Stimulated activated memory B cell treated with anti-CD40 and anti-IgM and Interleukin-4, amounts not matched to agents 10 μg/mL and 1 μg/mL and 100 μg/mL, for 72 hours (primary cell): ENCODE measurements at places on chromosomes 16 and 17.

- ATAC-seq, result no peak
Observed at GRCh38 chr16:65523283-65523944, 401.6 kb upstream of the CDH11 start.

- no peak for ATAC-seq
Observed at GRCh38 chr17:72426948-72427760, 306.3 kb downstream of the SOX9 start.

- no peak for ATAC-seq
Observed at GRCh38 chr17:82878527-82878926, 38.7 kb upstream of the ZNF750 start.

DNA sequence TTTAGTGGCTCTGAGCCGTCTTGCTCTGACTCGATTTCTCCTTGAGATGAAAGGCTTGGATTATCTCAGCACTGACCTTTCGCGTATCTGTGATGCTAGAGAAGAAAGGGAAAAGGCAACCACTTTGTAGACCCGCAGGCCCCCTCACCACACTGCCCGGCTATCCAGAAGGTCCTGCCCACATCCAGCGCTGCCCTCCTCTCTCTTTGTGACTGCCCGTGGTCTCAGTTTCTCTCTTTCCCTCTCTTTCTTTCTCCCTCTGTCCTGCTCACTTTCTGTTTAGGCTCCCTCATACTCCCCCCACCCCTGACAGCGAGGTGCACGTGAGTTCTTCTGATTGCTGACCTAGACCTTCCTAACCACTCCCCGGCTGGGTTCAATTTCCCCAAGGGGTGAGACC lies 12.8 kb upstream of the TBX21 start:
- ATAC-seq, result no peak

GRCh38 chr16:79369796-79370195 lies 230.7 kb downstream of the MAF start:
- ATAC-seq, result no peak

DNA sequence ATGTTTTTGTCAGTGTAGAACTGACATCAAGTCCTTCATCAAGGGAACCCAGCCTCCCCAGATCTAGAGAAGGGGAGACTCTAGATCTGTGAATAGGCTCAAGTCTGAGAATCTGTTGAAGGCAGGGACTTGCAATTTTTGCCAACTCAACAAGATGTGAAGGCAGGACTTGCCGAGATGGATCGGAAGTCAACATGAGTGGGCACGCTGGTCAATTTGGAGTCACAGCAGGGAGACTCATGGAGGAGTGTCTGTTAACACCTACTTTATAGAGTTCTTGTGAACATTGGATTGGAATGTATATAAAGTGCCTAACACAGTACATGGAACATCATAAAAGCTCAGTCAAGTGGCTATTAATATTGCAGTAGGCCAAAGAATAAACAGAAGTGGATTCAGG lies 10.0 kb downstream of the ZNF689 start:
- ATAC-seq, result no peak

- no peak for ATAC-seq
Observed at GRCh38 chr17:53134548-53134947, 688.2 kb upstream of the KIF2B start.

GRCh38 chr16:11534262-11534661 lies 52.5 kb downstream of the LITAF start:
- no peak for ATAC-seq

DNA sequence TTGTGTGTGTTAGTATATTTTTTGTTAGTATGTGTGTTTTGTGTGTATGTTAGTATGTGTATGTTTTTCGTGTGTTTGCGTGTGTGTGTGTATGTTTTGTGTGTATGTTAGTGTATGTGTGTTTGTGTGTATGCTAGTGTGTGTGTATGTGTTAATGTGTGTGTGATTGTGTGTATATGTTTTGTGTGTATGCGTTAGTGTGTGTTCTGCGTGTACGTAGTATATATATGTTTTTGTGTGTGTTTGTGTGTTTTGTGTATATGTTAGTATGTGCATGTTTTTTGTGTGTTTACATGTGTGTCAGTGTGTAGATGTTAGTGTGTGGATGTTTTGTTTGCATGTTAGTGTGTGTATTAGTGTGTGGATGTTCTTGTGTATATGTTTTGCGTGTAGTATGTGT lies 29.6 kb downstream of the RBFOX1 start:
- ATAC-seq, result no peak

DNA sequence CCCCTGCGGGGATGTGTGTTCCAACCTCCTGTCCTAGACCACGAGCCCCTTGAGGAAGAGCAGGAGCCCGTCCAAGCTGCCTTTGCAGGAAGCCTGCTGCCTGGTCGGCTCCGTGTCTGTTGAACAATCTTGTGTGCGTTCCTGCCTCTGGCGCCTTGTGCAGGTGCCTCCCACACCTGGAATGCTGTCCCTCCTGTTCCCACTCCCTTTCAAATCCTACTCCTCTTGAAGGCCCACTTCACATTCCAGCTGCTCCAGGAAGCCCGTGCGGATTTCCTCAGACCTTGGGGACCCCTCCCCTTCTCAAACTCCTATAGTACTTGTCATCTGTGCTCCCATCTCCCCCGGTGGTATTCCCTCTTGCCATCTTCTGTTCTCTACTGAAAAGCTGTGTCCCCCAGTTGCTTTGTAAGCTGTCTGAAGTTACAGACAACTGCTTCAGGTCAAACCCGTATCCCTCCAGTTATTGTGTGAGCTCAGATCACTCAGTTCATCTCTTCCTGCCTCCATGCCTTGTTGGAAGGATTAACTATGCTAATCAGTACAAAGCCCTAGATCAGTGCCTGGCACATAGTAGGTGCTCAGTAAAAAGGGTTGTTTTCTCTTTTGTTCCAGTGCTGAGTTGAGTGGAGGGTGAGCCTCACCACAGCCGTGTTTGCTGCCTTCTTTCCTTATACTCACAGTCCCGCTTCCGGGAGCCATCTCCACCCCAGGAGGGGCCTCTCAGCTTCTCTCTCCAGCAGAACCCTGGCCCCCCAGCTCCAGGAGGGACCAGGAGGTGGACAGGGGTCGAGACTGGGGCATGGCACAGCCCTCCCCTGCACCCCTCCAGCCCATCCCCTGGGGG lies 241.8 kb upstream of the CIBAR2 start:
- ATAC-seq, result no peak

- no peak for ATAC-seq
Observed at GRCh38 chr16:23673971-23674614, 4.6 kb upstream of the PLK1 start.

DNA sequence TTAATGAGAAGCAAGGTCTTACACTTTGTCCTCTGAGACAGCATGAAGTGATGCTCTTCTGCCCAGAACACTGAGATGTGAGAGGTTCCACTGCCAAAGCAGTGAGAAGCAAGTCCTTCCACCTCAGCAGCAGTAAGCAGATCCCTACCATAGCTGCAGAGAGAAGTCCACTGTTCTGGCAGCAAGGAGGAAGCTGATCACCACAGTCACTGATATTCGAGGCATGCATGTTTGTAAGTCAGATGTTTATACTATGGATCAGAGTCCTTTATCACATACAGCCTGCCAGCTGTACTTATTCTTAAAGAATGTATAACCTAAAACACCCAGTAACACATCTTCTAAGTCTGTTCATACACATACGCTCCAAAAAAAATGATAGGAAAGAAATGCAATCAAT lies 18.2 kb upstream of the METTL2A start:
- no peak for ATAC-seq

DNA sequence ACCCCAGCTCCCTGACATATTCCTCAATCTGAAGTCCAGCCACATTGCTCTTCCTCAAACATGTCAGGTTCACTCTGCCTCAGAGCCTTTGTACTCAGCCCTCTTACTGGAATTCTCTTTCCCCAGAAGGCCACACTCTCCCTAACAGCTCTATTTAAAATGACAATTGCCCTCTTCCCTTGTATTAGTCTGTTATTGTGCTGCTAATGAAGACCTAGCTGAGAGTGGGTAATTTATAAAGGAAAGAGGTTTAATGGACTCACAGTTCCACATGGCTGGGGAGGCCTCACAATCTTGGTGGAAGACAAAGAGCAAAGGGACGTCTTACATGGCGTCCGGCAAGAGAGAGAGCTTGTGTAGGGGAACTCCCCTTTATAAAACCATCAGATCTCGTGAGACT lies 46.0 kb downstream of the HS3ST2 start:
- ATAC-seq, result no peak

GRCh38 chr16:28168991-28169554 lies 42.7 kb downstream of the XPO6 start:
- ATAC-seq, result peak; percentile 54

DNA sequence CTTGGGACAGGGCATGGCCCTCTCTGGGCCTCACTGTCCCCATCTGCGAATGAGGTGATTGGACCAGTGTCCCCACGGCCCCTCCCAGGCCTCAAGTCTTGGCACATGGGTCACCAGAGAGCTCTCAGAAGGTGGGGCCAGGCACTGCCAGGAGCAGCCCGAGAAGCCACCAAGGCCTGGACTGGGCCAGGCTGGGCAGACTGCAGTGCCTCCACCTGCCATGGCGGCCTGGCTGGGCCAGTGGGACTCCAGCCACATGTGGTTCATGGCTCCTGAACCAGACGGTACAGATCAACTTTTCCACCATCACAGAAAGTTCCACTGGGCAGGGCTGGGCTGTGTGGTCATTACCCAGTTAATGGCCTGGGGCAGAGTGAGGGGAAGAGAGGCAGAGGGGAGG lies 19.8 kb downstream of the C16orf95 start:
- ATAC-seq, result no peak

DNA sequence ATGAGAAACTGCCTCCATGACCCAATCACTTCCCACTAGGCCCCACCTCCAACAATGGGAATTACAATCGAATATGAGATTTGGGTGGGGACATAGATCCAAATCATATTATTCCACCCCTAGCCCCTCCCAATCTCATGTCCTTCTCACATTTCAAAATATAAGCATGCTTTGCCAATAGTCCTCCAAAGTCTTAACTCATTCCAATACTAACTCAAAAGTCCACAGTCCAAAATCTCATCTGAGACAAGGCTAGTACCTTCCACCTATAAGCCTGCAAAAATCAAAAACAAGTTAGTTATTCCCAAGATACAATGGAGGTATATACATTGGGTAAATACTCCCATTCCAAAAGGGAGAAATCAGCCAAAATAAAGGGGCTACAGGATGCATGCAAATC lies 12.9 kb downstream of the CLEC10A start:
- no peak for ATAC-seq

GRCh38 chr17:3685174-3685573 lies 10.8 kb downstream of the P2RX5 start:
- ATAC-seq, result peak; percentile 2

- peak; percentile 84 for ATAC-seq
Observed at GRCh38 chr16:74771656-74772315, 2.8 kb downstream of the FA2H start.

- ATAC-seq, result no peak
Observed at GRCh38 chr16:80189476-80190175, 351.2 kb upstream of the DYNLRB2 start.

DNA sequence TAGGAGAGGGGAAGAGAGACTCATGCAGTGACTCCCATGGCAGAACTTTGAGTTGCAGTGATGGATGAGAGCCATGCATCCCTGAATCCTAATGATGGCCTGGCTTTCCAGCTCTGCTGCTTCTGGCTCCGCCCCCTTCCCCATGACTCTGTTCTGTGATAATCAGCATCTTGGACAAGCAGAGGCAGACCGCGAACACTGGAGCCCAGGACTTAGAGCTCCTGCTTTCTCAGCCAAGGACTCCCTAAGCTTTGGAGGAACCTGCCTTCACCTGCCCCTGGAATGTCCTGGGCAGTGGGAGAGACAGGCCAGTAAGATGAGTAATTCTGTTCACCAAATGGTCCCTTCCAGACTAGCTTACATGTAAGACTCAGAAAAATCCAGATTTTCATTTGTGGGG lies 12.5 kb downstream of the CCDC92B start:
- ATAC-seq, result no peak

GRCh38 chr16:57797526-57798266 lies 4.6 kb downstream of the KIFC3 start:
- no peak for ATAC-seq

DNA sequence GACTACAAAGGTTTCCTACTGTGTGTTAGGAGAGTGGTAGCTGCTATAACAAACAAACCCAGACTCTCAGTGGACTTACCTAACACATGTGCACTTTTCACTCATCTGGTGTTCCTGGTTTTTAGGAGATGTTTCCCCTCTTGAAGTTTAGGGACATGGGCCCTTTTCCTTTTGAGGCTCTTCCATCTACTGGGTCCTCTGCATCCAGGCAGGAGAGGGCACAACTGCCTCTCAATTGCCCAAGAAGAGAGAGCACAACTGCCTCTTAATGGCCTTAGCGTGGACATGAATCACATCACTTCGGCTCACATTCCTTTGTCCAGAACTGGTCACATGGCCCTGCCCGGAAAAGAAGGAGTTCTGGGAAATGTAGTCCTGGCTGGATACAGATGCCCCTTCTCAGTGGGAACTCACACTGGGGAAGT lies 9.8 kb upstream of the TNRC6C start:
- ATAC-seq, result no peak

- no peak for ATAC-seq
Observed at GRCh38 chr16:57071831-57072582, 20.4 kb upstream of the CPNE2 start.
